ENCODE measurements at places on chromosomes 4 and X.

DNA sequence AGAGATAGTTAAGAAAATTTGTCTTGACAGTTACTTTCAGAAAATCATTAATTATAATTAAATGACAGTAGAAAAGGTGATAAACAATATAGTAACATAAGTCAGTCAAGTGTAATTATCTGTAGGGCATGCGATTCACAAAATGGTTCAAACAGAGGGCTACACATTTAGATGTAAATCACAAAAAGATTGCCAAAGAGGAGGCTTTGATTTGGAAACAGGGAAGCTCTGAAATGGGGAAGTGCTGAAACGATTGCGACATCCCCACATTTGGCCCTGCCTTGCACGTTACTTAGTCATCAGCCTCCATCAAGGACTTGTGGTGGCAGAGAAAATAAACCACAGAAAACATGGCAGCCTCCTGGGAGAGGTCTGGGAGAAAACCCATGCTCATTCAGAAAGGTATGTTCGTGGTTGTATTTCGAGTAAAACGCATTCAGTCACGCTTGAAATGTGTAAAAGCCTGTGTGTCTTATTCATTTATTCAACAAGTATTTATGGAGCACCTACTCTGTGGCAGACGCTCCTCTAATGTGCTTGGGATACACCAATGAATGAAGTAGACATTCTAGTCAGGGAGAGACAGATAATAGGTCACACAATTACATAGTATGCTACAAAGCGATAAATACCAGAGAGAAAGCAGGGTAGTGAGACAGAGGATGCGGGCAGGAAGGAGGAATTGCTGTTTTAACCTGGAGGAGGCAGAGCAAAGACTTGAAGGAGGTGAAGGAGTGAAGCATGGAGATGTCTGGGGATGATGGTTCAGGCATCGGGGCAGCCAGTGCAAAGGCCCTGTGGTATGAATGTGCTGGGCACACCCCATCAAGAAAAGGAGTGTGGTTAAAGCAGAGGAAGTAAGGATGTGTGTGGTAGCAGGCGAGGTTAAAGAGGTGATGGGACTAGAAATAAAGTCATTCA lies 7.8 kb downstream of the RBM47 start:
- no peak for DNase-seq

DNA sequence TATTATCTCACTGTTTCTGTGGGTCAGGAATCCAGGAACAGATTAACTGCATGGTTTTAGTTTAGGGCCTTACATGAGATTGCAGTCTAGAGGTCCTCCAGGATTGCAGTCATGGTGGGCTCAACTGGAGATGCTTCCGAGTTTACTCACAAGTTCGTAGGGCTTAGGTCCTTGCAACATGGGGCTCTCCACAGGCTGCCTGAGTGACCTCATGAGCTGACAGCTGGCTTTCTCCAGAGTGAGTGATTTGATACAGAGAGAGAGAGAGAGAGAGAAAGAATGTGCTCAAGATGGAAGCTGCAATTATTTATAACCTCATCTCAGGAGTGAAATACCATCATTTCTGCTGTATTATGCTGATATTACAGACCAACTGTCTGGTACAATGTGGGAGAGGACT lies 168.9 kb downstream of the GPAT3 start:
- no peak for DNase-seq

DNA sequence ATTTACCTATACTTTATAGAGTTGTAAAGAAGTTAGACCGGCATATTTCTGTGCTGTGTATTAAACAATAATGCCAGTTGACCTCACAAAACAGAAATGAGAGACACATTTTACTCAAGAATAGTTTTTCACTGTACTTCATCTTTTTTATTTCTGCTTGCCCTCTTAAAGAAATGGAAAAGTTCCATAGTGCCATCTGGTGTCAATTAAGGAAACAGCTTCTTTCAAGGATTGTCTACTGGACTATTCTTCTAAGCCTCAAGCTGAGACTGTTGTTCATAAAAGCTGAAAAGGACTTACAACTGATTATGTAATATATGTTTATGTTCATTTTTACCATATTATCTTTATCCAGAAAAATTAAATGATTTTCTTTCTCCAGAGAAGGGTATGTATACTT lies 1523.7 kb downstream of the ARAP2 start:
- no peak for DNase-seq

DNA sequence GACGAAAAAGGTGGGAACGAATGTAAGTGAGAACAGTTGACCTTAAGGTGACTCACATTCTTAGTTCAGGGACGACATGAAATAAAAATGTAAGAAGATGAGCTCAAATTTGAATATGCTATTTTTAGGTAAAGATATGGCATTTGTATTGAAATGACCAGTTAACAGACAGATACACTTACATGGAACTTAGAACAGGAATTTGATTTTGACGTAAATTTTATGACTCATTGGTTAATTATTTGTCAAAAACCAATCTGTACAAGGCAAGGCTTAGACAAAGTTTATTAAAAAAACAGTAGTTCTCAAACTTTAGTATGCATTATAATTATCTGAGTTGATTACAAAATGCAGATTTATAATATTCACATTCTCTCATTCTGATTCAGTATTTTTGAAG lies 469.4 kb downstream of the CFAP47 start:
- DNase-seq = no peak

GRCh38 chrX:39427906-39428305 lies 626.6 kb downstream of the MID1IP1 start:
- no peak for DNase-seq

DNA sequence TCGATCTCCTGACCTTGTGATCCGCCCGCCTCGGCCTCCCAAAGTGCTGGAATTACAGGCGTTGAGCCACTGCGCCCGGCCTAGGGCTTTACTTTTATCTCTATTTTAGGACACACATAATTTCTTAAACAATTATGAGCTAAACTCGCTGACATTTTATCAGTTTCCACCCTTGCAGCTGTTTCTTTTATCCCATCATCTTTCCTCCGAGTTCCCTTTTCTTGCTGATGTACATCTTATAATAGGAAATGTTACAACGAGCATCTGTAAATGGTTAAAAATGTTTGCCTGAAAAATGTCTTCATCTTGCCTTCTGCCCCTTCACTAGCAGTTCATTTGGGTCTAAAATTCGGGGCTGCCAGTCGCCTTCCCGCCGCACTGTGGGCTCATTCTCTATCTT lies 41.2 kb downstream of the ZFYVE28 start:
- DNase-seq = no peak

GRCh38 chr4:72473434-72473900 lies 95.6 kb downstream of the ADAMTS3 start:
- DNase-seq = no peak

- no peak for DNase-seq
Measured at GRCh38 chrX:16185725-16186136, 18.4 kb downstream of the MAGEB17 start.

DNA sequence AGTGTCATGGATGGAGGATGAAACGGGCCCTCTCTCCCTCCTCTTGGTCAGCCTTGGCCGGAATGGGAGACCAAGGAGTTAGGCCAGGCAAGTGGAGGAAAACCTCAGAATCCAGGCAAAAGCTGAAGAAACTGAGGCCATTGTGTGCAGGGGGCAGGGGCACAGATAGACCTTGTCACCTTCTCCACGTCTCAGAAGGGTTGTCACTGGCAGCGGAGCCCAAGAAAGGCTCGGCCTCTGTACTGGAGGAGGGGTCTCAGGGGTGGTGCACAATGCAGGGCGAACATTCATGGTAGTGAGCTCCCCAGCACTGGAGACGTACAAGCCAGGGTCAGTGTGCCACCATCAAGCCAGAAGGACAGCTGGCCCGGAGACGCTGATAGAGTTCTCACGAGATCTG lies 139.5 kb downstream of the CPZ start:
- no peak for DNase-seq

DNA sequence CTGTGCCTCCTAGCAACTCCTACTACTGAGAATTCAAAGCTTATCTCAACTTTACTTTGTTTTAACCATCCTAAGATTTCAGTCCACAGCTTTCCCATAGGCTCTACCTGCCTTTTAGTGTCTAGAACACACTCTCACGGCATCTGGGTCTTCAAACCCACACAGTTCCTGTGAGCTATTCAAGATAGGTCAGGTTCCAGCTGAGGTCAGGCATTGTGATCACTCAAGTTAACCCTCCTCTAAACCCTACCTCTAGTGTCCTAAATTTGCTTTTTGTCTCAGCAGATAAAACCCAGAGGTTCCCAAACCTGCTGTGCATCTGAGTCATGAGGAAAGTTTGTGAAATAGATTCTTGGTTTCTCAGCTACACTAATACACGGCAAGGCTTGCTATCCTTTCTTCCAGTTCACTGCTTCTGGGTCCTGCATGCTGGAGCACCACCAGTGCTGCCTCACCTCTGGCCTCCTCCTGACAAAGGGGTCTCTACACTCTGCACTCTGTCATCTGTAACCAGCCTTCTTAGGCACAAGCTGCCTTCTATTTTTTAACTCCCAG lies 324.6 kb upstream of the MAGEB2 start:
- no peak for DNase-seq

DNA sequence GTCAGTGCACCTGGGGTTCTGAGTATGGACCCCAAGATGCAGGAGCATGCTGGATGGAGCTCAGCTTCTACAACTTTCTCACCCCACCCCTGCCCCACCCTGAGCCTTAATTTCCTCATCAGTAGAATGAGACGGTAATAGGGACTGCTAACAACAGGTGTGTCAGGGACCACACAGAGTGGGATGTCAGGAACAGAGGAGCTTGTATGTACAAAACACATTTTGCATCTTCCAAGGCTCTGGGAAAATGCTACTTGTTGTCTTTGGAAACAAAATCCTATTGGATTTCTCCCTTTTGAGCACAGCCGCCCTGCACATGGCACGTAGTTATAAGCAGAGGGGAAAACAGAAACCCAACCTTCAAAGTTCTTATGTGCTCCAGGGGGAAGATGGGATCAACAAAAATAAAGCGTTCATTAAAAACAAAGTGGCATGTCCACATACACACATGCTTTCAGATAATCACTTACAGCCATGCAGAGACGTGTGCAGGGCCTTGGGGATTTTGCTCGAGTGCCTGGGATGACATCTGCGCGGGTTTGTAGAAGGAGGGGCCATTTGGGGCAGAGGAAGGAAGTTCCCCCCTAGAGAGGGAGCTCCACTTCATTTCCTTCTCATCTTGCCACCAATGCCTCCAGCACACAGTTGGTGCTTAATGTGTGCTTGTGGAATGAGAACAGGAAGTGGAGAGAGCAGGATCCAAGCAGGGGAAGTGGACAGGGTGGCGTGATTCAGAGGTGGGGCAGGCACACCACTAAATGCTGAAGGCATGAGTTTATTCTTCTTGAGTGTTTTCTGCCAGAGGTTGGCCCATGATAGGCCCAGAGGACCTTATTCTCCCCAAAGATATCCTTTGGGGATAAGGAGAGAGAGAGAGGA lies 138.9 kb downstream of the SMIM20 start:
- DNase-seq = no peak

- DNase-seq = no peak
Measured at GRCh38 chrX:66023385-66024091, 16.3 kb downstream of the VSIG4 start.

DNA sequence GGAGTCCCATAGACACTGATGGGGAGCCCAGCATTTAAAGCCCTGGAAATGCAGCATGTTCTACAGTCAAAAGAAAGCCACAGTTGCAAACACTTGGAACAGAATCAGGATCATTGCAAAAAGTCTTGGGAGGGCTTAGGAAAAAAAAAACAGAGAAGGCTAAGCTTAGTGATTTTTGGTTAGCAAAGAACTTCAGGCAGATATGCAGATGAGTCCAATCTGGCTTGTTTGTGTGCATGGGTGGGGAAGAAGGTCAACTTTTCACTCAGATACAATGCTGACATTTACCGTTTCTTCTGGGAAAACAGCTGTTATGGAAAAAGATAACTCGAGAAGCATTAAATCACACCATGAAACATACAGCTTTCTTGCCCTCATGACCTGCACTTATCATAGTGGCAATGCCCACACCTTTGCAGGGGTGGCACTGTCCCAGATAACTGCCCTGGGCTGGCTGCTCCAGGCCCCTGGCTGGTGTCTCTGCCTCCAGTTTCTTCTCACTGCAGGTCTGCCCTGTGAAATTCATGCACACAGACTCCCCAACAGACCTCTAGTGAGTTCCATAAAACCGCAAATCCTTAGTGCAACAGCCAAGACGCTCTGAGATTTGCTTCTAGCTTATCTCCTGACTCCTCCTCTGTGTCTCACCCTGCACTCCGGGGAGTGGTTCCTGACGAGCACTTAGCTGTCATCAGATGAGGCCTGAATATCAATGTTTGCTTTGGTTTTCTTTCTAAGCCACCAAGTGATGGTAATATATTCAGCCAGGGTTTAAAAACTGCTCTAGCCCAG lies 99.2 kb downstream of the DRD5 start:
- DNase-seq = no peak

GRCh38 chr4:164595751-164596150 lies 158.2 kb upstream of the SMIM31 start:
- DNase-seq = no peak

DNA sequence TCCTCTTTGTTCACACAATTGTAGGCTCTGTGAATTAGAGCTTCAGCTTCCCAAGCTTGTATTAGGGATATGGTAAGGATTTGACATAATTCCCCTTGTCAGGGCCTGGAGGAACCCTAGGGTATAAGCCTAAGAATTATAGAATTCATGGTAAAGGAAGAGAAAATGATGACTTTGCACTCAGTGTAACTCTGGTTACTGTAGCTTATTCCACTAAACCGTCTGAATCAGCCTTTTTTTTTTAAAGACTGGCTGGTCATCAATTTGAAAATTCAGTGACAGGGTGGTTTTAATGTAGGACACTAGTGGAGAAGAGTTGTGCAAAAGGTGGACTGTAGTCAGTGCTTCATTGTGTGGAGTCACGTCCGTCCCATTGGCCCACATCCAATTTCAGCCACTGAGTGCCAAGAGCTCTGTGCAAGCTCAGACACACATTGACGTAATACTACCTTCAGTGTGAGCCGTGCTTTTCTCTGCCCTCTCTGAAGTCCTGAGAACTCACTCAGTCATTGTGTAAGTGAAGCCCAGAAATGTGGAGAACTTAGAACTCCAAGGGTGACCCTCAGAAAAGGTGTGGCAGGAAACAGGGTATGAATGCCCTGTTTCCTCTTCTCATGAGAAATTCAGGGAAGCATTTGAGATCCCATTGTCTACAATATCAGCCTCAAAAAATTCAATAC lies 449.8 kb downstream of the C4orf33 start:
- no peak for DNase-seq

- no peak for DNase-seq
Measured at GRCh38 chrX:2488621-2489285, 12.0 kb downstream of the DHRSX start.

DNA sequence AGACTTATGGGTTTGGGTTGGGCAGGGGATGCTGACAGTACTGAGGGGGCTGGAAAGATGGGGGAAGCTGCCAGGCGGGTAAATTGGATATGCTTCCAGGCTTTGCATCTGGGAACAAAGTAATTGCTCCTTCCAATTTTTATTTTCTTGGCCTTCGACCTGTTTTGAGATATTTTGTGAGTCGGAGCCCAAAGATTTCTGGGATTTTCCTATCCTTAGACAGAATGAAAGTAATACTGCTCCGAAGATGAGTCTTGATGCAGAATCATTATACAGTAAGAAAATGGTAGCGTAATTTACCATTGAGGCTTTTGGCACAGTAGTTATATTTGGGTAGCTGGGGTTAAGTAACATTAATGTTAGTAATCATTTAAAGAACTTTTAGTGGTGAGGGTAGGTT lies 1.4 kb downstream of the SMARCA5 start:
- DNase-seq = no peak

GRCh38 chr4:52234561-52235440 lies 183.7 kb downstream of the SPATA18 start:
- DNase-seq = no peak
